ENCODE measurements at places on chromosomes 5 and 9.

DNA sequence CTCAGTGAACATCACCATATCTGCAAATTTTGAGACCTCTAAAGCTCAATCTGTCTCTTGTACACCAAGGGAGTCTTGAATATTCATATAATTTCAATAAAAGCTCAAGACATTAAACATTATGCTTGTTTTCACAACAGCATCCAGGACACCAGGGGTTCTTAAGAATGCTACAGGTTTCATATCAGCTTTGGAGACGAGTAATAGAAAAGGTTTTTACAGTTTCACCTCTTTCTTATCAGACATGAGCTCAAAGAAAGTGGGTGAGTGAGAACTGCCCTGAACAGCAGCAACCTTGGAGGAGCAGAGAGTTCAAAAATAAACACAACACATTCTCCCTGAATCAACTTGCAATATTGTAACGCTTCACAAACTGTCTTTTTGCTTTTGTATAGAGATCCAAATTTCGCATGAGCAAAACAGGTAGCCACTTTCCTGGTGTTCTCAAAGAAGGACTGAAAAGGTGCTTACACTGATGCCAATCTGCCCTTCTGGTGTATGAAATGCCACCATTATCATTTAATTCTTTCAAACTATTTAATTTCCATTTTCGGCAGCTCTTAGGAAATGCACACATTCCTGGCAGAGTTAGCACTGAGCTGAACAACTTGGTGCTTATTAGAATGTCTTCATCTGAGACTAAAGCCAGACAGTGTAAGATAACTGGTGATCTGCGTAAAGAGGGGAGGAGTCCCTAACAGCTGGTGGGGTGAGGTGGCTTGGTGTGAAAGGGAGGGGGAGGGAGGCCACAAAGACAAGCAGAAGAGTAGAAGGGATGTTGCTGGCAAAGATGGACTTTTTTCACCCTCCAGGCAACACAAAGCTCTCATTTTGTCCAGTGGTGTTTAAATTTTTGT, 535.3 kb downstream of the PDE4D start:
- DNase-seq: peak; percentile 22

GRCh38 chr5:141753971-141754713, 72.1 kb upstream of the ARAP3 start:
- DNase-seq: peak; percentile 83

DNA sequence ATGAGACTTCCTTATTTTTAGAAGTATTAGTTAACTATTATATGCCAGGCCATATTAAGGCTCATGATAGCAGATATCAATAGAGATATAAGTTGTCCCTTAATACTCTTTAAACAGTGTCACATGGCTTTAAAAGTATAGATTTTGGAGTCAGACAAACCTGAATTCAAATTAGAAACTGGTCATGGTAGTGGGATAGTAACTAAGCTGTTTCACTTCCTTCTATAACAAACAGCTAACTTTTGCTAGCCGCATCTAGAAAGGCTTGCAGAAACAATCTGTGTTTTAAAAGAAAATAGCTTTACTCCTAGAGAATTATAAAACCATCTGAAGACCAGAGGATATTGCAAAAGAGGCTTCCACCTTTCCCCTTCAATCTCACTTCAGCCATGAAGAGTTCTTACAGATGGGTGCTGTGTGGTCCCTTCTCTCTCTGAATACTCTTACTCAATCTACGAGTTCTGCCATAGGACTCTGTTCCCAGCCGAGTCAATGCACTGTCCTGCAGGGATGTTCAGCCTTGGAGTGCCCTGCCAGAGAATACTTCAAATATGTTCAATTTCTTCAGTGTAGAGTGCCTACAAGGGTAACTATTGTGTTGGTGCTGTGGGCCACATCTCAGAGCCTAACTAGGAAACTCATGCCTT, 810.2 kb downstream of the EFNA5 start:
- DNase-seq: no peak

DNA sequence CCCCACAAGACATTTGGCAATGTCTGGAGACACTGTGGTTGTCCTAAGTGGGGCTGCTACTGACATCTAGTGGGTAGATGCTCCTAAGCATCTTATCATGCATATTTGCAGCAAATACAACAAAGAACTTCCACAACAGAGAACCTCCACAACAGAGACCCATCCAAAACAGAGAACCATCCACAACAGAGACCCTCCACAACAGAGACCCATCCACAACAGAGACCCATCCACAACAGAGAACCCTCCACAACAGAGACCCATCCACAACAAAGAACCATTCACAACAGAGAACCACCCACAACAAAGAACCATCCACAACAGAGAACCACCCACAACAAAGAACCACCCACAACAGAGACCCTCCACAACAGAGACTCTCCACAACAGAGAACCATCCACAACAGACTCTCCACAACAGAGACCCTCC, 32.8 kb downstream of the ARPC5L start:
- DNase-seq: peak; percentile 36

- no peak for DNase-seq
Measured at GRCh38 chr9:100167915-100168654, 69.0 kb downstream of the INVS start.

DNA sequence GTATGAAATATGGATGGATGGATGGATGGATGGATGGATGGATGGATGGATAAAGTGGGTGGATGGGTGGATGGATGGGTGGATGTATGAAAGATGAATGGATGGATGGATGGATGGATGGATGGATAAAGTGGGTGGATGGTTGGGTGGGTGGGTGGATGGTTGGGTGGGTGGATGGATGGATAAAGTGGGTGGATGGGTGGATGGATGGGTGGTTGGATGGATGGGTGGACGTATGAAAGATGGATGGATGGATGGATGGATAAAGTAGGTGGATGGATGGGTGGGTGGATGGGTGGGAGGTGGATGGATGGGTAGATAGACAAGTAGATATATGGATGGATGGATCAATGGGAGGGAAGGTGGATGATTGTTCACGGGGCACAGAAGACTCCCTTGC, 19.0 kb downstream of the UNC5A start:
- DNase-seq: no peak

DNA sequence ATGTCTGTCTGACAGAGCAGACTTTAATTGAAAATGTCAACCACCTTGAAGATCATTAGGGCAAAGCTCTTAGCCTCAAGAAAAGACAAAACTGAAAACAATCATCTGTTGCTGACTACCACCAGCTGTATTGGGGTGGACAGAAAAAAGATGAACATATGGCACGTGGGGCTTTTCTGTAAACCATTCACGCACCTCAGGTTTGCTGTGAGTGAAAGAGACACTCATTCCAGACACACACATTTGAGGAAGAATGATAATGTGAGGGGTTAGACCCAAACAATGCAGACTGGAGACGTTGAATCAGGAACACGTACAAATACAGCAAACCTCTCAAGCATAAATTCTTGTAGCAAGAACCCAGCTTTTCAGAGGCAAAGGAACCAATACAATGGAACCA, 158.7 kb downstream of the EBF1 start:
- no peak for DNase-seq

- no peak for DNase-seq
Measured at GRCh38 chr5:174559141-174559540, 165.2 kb upstream of the MSX2 start.

- no peak for DNase-seq
Measured at GRCh38 chr9:115983366-115983765, 170.2 kb upstream of the PAPPA start.

DNA sequence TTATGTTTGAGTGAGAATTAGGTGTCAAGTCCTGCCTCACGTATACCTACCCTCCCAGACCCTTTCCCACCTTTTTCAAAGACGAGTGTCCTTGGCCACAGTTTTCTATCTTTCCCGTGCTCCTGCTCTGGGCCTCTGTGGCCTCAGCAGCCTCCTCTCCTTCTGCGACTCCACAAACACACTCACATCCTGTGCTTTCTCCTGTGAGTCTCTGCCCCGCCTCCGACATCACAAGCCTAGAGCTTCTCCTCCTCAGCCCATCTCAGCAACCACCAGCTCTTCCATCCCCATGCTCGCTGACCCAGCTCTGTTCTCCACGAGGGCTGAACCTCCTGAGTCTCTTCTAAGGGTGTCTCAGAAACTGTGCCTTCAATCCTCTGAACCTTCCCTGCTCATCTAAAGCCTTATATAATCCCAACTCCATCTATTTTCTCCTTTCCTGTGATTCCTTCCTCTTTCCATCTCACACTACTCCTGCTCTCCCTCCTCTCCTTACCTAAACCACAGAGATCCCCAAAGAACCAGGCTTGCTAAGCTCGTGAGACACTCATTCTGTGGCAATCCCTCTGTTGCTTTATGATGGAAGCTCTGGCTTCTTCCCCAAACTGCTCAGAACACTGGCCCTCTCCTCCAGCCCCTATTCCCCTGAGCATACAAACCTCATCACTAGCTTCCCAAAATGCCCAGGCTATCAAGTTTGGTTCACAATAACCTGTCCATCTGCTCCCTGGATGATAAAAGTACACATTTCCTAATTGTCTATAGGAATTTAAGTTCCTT, 55.2 kb downstream of the RASEF start:
- DNase-seq: no peak

GRCh38 chr9:93286252-93287188, 102.6 kb downstream of the WNK2 start:
- DNase-seq: no peak

DNA sequence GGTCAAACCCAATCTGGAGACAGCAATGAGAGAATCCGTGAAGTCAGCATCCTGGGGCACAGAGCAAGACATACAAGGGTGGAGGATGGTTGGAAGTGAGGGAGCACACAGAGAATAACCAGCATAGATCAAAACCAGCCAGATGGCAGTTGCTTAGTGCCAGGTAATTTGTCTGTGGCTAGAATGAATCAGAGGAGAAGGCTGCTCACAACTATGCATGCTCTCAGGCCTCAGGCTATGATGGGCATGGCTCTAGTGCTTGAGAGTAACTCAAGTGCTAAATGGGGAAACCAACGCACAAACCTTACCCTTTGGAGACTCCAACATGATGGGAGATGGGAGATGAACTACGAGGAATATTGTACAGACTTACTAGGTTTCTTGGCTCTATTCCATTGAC, 160.8 kb downstream of the DMRT2 start:
- DNase-seq: no peak

- DNase-seq: no peak
Measured at GRCh38 chr5:56493766-56494165, 260.6 kb upstream of the ANKRD55 start.

GRCh38 chr9:93902780-93903655, 52.1 kb downstream of the BARX1 start:
- DNase-seq: no peak

- DNase-seq: no peak
Measured at GRCh38 chr9:73270967-73271721, 119.5 kb downstream of the ANXA1 start.

DNA sequence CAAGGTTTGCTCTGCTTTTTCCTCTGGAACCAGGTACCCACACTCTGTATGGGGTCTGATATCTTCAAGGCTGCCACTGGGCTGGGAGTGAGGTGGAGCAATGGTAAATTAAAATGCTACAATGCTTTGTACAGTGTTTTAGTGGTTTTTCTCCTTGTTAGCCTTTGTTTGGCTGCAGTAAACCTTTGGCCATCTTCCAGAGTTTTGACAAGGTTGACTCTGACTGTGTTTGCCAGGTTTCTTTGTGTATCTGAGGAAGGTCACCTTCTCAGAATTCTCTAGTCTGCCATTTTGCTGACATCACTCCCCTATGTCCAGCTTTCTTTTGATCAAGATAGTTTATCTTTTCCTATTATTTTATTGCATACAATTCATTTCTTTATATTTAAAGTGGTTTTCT, 11.2 kb downstream of the SPATA31D1 start:
- no peak for DNase-seq

DNA sequence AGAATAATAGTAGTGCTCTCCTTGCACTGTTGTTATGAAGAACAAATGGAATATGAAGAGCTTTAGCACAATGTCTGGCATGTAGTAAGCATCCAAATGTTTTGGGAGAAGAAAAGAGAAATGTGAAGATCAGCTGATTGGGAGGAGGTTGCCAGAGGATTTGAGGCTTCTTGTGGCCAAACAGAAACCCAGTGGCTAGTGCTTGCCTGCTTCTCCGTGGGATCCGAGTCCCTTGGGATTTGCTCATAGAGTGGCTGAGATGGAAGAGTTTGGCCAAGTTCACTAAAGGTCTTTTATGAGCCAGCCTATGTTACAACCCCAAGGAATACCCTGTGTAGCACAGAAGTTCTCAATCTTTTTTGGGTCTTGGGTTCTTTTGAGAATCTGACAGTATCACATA, 86.0 kb downstream of the ANGPTL2 start:
- no peak for DNase-seq

- DNase-seq: no peak
Measured at GRCh38 chr5:152686931-152687330, 281.9 kb upstream of the NMUR2 start.

DNA sequence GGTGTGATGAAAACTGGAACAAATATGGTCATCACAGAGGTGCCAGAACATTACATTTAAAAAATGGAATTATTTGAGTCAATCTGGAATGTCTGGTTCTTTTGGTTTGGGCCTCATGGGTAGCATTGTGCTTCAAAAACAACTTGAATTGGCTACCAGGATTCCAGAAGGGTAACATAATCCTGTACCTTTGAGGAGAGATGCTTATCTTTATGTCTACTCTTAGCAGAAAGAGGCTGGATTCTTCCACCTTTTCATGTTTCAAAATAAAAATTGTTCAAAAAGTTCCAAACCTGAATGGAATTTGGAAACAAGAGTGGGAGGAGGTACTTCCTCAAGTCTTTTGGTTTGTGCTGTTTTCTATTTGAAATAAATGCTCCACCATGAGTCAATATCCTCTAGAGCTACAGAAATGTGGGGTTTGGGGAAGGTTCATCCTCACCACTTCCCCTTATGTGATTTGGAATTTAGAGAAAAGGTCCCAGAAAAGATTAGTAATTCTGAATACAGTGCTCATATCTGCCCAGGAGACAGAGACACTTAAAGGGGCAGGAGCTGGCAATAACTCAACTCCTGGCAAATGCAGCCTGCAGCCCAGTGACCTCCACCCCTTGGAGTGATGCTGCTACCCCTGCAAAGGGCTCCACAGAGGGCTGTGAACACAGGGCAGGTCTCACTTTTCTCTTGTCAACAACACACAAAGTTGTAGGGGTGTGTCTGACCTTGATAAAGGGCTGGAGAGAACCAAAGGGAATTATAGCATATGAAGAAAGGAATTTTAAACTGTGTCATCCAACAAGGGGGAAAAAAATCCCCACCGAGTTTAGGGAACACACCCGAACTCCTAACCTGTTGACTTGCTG, 272.8 kb downstream of the CWC27 start:
- DNase-seq: no peak

DNA sequence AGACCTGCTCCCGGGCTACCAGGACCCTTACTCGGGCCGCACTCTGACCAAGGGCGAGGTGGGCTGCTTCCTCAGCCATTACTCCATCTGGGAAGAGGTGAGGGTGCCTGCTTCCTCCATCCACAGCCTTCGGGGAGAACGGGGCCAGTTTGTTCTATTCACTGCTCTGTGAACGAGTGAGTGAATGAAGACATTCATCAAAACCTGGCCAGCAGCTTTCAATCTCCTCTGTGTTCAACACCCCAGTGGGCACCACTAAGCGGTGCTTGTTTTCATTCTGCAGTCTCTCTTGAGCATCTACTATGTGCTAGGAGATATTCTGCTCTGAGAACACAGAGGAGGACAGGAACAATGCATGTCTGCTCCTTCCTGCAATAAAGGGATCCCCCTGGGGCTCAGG, 10.6 kb downstream of the CERCAM start:
- no peak for DNase-seq

- DNase-seq: no peak
Measured at GRCh38 chr5:125011419-125011818, 265.0 kb upstream of the ZNF608 start.

Measured in iPS-NIHi11 (cell line).